ENCODE measurements at places on chromosomes 1 and 21. TPM values are rescaled to one million over a fixed set of nuclear protein-coding genes. Genes with fewer than 3 reads are reported as not detected.

The TTC24 gene
- 4.5 TPM for total RNA-seq

The WLS gene
- total RNA-seq, result not detected

The CDCA8 gene
- 60.7 TPM for total RNA-seq

The ANKRD35 gene
- 0.53 TPM for total RNA-seq

The ATF6 gene
- total RNA-seq, result 21.3 TPM

The TSTD1 gene
- total RNA-seq, result 66.8 TPM

The LRRC53 gene
- total RNA-seq, result not detected

The KRTAP19-1 gene
- not detected for total RNA-seq

The OLFML3 gene
- total RNA-seq, result 0.64 TPM

The IFI44 gene
- 59.4 TPM for total RNA-seq

The TMEM69 gene
- total RNA-seq, result 26.2 TPM

The SYNJ1 gene
- total RNA-seq, result 12.4 TPM

The TMEM79 gene
- total RNA-seq, result 11.0 TPM

The HOOK1 gene
- 14.5 TPM for total RNA-seq

The SPRR2E gene
- total RNA-seq, result not detected

The LAMC1 gene
- not detected for total RNA-seq

The ANKRD65 gene
- total RNA-seq, result not detected

The GPR37L1 gene
- total RNA-seq, result not detected

The CLCA4 gene
- not detected for total RNA-seq

The RNF11 gene
- total RNA-seq, result 26.6 TPM

The FHAD1 gene
- 0.27 TPM for total RNA-seq

The RGSL1 gene
- total RNA-seq, result not detected

The UCHL5 gene
- 41.6 TPM for total RNA-seq

The CALML6 gene
- total RNA-seq, result 2.6 TPM

The CD53 gene
- 329 TPM for total RNA-seq

The MAP1LC3C gene
- total RNA-seq, result not detected

The OTUD3 gene
- 11.7 TPM for total RNA-seq

The MAP3K21 gene
- total RNA-seq, result 4.2 TPM

The KAZN gene
- 2.2 TPM for total RNA-seq

The TSPAN2 gene
- total RNA-seq, result 0.43 TPM

The MX2 gene
- total RNA-seq, result 3.6 TPM

The GLRX2 gene
- 18.6 TPM for total RNA-seq

The COA6 gene
- 58.9 TPM for total RNA-seq

The VPS72 gene
- total RNA-seq, result 67.0 TPM
